Left cardiac atrium (tissue), 4 donors: ENCODE measurements at places on chromosomes 3 and 15. TPM values are rescaled to one million over a fixed set of nuclear protein-coding genes. Genes with fewer than 3 reads are reported as not detected.

Gene CHRNA5
- 2.6 TPM for total RNA-seq

Gene UROC1
- not detected for total RNA-seq

Gene SECISBP2L
- 30.5 TPM for total RNA-seq

Gene DGKG
- total RNA-seq, result 23.4 TPM

GRCh38 chr3:69104586-69104985 lies 17.8 kb downstream of the LMOD3 start:
- DNase-seq, result no peak

- no peak for DNase-seq
Observed at GRCh38 chr15:45829336-45830153, 194.7 kb downstream of the SQOR start.

- no peak for DNase-seq
Observed at GRCh38 chr15:41080144-41080543, 35.9 kb downstream of the INO80 start.

DNA sequence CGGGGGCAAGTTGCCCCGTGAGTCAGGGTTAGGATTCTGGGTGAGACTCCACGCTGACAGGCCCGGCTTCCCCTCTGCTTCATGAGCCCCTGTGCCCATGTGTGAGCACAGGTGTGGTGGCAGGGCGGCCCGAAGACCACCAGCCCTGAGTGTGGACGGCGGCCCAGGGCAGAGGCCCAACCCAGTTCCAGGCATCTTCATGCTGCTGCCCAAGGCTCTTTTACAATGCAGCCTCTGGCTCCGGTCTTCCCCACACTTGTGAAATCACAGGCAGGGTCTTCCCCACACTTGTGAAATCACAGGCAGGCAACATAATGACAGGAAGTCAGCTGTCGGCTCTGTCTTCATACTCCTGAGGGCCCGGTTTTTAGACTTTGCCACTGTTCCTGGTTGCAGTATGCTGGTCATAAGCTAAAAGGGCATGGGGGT lies 78.8 kb downstream of the AAGAB start:
- DNase-seq, result no peak

- no peak for DNase-seq
Observed at GRCh38 chr3:45655906-45656305, 33.3 kb upstream of the SACM1L start.

DNA sequence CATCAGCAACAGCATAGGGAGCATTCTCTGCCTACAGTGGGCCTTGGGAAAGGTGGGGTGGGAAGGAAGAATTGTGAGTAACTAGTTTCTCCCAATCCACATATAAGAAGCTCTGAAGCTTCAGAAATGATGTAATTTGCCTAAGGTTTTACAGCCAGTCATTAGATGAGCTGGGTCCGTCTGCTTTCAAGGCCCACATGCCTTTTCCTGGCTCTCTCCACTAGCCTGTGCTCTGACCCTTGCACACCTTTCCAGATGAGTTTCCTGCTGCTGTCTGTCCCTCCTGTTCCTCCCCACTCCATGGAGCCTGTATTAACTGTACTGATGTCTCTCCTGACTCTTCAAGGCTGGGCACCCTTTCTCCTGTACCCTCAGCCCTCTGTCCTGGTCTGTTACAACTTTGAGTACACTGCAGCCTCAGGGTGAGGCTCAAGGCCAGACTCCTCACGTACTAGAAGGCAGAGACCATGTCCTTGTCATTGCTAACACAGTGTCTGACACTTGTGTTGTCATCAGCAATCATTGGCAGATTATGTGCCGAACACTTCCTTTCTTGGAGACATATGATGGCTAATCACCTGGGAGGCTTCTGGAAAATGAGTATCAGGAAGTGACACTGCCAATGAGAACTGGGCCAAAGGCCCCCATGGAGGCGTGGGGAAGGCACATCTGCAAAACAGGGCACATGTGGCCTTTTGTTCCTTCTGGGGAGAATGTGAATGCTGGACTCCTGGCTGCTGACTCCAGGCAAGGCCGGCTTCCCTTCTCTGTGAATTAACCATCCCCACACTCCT lies 6.6 kb downstream of the TM6SF1 start:
- DNase-seq, result no peak
